Head of caudate nucleus (tissue), 42 donors: ENCODE measurements at places on chromosomes 2 and 18.

- peak; percentile 91 for DNase-seq
These were observed at the start of gene CAD for GRCh38 chr2:27217173-27218121. CAD (plus strand) TSS chr2:27217369; CDS start chr2:27217552, 183 bp downstream.

- DNase-seq = no peak
These were observed 21.9 kb upstream of the NCOA1 start for GRCh38 chr2:24469148-24469650.

DNA sequence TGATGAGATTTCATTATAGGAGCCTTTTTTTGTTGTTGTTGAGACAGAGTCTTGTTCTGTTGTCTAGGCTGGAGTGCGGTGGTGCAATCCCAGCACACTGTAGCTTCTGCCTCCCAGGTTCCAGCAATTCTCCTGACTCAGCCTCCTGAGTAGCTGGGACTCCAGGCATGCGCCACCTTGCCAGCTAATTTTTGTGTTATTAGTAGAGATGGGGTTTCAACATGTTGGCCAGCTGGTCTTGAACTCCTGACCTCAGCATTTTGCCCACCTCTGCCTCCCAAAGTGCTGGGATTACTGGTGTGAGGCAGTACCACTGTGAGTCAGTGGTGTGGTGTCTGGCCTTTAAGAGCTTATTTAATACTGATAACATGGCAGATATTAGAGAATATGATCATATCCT, 60.1 kb downstream of the MOB4 start:
- DNase-seq = no peak

DNA sequence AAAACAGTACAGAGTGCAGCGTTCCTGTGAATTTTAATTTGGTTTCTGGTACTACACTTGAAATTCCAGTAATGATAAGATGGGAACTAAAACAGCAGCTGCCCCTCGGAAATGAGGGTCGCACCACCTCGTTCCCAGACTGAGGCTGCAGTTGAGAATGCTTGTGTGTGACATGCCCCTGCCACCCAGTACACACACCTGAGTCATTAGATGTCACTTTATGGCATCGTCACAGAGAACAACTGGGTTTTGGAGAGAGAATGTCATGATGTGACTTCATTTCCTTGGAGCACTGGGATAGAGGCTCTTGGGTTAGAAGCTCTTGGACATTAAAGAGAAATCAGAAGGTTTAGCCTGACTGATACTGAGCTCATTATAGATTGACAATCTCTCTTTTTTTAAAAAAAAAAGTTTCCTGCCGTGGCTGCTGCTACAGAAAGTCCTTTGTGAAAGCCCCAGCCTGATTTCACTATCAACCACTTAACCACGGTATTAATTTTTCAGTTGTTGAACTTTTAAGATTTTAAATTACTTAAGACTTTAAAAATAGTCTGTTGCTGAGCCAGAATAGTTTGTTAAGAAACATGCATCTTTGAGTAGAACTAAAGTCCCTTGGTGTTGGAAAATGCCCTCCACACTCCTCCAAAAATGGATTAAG, 24.5 kb downstream of the BCL2L11 start:
- no peak for DNase-seq

DNA sequence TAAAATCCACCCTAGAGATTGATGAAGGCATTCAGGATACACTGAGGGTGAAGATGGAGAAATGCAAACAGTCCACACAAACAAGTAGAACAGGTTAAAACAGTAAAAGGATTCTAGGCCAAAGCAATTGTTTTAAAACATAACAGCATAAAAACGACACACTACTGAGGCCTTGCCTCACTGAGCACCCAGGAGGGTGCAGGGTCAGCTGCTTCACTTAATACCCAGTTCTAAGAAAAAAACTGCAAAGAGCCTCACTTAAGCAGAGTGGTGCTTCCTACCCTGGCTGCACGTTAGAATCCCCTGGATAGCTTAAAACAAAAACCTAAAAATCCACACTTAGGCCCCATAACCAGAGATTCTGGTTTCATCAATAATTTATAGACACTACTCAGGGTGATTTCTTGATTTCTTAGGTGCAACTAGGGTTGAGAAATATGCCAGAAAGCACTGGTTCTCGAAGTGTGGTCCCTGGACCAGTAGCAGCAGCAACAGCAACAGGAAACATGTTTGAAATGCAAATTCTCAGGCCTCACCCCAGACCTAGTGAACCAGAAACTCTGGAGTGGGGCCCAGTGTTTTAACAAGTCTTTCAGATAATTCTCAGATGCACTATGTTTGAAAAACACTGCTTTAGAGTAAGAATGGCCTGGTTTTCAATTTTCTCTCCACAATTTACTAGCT, 279.1 kb downstream of the ZEB2 start:
- DNase-seq = no peak

DNA sequence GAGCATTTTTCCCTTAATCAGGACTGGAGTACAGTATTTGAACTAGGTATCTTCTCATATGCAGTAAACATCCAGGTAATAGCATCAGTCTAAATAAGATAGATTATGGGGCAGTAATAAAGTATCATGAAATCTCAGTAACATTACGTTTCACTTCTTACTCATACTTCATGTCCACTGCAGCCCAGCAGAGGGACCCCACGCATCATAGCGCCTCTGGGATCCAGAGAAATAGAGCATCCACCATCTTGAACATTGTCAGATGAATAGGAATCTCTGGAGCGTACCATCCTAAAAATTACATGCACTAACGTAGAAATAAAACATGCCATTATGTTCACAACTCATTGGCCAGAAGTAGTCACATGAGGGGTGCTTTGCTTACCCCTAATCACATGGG, 499.0 kb downstream of the CPS1 start:
- no peak for DNase-seq

DNA sequence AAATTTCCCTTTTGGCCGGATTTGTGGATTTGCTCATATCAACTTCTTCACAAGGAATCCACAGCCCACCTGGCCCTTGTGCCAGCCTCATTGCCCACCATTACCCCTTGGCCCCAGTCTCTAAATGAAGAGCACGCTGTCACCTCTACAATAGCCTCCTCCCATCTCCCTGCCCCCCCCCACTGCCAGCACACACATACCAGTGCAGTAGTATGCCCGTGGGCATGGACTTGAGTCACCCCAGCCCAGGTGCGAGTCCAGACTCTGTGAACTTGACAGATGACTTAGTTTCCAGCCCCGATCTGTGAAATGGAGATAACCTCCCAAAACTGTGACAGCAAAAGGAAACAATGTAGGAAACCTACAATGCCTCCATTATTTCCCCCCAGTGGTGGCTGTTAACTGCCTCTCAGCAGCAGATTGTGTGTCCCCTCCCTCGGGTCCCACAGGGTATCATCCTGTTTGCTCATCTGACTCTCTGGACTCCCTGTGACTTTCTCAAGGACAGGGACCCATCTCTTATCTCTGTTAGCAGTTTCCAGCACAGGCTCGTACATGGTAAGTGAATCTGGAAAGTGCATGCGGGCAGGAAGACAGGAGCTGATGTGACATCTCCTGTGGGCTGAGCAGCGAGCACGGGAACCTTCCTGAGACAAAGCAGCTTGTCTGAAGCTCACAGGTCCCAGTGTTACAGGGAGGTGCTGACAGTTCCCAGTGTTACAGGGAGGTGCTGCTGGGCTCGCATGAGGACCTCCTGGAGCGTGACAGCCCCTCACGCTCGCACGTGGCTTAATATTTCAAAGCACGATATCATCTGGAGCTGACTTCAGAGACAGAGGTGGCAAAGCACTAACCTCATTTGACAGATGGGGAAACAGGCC, 4.2 kb upstream of the TMEM185B start:
- no peak for DNase-seq

DNA sequence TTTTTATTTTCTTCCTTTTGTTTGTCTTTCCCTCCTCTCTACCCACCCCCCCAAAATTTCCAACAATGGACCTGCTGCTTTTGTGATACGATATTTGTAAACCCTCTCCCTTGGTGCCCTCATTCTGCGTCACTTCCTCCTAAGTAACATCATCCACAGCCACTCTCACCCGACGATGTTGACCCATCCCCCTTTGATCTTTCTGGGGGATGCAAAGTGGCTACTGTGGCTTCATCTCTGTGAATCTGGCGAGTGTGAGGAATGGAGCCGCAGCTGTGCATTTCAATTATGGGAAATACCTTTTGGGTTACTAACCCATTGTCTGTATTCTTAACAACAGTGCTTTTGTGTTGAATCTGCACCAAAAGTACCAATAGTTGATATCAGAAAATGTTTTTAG, 19.4 kb downstream of the ANTXR1 start:
- no peak for DNase-seq

- DNase-seq = no peak
These were observed 301.9 kb downstream of the LRRTM1 start for GRCh38 chr2:80002568-80003157.

GRCh38 chr2:97763176-97763845, 49.9 kb downstream of the ZAP70 start:
- no peak for DNase-seq

- no peak for DNase-seq
These were observed 106.0 kb upstream of the FOSL2 start for GRCh38 chr2:28286678-28287077.

GRCh38 chr18:46560671-46561045, 96.4 kb downstream of the LOXHD1 start:
- no peak for DNase-seq

GRCh38 chr2:209523867-209524266, 100.0 kb downstream of the MAP2 start:
- DNase-seq = no peak

GRCh38 chr18:35713545-35713944, 132.0 kb downstream of the GALNT1 start:
- DNase-seq = no peak

DNA sequence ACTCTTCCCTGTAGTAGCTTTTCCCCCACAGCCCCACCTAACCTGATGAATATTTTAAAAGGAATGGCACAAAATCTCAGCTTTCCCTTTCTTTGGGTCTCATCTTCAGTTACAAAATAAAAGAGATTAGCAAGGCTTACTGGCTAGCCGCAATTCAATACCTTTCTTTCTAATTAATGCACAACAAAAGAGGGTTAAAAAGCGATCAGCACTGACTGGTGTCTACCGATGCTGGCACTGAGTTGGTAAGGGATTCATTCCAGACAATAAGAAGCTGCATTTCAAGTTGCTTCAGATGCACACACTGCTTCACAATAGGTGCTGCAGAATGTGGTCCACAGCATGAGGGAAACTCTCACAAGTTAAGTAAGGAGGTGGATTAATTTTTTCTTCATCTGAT, 41.9 kb downstream of the HDHD2 start:
- DNase-seq = no peak

DNA sequence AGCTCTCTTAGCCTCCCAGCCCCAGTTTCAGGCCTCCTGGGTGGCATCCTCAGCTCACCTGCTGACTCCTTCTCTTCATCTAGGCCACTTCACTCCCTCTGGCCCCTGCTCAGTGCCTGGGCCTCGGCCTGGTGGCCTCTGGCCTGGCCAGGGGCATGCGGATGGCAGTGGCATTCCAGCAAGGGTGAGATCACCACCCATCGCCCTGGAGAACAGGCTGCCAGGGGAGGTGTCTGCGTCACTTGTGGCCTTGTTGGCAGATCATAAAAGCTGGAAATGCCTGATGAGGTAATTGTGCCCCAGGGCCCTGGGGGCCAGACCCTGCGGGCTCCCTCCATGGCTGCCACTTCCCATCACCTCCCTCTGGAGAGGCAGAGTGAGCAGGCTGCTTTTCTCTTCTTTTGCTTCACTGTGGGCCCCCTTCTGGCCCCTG, 72.5 kb upstream of the SMAD2 start:
- DNase-seq = no peak

GRCh38 chr2:26969077-26969844, 1.2 kb upstream of the MAPRE3 start:
- DNase-seq = no peak

DNA sequence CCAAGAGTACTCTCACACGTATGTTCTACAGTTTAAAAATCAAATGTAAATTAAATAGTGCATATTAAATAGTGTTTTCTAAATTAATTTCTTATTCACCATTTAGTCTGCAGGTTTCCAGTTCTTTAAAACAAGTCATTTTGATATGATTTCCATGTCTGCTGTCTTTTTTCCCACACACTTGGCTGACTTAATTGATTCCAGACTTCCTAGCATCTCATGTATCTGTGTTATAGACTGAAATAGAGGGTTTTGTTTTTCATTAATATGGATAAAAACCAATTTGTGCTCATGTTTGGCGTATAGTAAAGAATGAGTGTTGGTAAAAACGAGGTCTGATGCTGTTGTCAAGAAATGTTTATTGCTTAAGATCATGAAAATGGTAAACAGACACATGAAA, 104.3 kb downstream of the SRBD1 start:
- no peak for DNase-seq

- no peak for DNase-seq
These were observed 254.7 kb downstream of the MREG start for GRCh38 chr2:215758691-215759090.

DNA sequence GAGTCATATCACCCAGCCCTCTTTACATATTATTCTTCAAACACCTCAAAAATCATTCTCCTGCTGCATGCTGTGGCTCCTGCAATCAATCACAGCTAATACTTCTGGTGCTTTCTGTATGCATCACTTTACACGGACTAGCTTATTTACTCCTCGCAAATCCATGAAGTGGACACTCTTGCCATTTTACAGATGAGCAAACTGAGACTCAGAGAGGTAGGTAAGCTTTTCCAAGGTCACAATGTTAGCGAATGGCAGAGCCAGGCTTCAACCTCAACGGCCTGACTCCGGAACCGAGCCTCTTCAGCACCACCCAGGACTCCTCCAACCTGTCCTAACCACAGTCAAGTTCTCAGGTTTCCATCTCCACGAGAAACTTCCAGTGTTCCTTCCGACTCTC, 36.8 kb downstream of the TCF4 start:
- DNase-seq = no peak

GRCh38 chr2:226701052-226701451, 98.6 kb downstream of the IRS1 start:
- no peak for DNase-seq

DNA sequence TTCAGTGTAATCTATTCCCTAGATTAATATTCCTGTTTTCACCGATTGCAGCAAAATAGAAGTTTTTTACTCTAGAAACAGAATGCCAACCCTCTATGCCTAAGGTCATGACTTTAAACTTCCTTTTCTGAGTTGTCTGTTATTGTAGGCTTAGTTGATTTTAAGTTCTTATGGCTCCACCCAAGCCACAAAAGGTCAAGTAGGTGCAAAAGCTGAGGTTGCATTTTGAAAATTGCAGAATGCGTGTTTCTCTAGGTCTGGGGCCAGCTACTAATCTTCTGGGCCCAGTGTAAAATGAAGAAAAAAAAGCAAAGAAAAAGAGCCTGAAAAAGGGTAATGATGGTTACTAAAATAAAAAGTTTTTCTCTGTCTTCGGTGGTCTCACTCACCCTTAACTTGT, 635.7 kb upstream of the FAM98A start:
- no peak for DNase-seq

DNA sequence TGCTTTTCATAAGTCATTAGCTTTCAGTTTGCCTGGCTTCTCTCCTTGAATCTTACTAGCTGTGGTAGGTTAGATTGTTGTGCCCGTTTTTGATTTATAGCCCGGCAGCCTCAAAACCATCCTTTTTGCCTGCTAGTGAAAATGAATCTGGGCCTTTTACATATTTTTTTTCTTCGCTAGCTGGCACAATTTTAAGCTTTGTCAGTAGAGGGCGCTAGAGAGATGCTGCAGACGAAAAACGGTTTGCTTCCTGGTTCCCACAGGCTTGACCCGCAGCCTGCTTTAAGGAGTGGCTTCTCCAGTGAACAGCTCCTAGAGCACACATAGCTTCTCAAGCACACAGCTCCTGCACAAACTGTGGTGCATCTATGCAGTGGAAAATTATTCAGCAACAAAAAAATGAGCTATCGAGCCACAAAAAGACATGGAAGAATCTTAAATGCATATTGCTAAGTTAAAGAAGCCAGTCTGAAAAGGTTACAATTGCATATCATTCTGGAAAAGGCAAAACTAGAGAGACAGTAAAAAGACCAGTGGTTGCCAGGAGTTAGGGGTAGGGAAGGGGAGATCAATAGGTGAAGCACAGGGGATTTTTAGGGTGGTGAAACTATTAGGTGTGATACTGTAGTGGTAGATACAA, 47.9 kb downstream of the E2F6 start:
- no peak for DNase-seq
